ENCODE measurements at places on chromosomes 16 and 17.
A peak's percentile ranks its signal among the peaks of the same experiment; 100 is the strongest.

DNA sequence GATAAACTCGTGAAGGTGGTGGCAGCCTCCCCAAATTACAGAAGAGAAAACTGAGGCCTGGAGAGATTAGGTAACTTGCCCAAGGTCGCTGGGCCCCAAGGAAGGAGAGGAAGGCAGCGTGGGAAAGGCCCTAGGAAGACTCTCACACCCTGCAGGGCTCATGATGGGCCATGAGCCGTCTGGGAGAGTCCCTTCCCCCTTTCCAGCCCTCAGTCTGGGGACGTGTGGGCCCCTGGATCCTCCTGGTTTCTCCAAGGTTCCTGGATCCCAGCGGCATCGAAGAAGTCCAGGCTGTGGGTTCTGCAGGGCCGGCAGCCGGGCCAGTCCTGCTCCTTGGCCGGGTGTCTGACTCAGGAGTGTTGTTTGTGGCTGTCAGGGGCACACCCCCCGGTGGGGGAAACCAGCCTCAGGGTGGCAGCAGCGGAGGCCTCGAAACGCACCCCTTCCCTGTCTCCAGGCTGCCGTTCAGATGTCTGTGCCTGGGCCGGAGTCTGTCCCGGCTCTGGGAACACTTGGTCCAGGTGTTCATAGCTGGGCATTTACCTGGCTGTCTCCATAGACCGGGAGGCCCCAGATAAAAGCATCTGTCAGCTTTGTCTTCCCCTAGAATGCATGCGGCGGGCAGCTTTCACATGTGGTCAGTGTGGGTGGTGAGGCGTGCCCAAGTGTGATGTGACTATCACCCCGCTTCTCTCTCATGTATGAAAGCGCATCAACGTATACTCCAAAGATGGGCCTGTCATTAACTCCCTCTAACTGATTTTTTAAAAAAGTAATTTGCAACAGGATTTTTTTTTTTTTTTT is 3.7 kb upstream of the RAP1GAP2 start:
- peak; percentile 43 for DNase-seq

GRCh38 chr17:41865596-41865893 is 322 bp upstream of the KLHL11 start:
- DNase-seq: no peak

DNA sequence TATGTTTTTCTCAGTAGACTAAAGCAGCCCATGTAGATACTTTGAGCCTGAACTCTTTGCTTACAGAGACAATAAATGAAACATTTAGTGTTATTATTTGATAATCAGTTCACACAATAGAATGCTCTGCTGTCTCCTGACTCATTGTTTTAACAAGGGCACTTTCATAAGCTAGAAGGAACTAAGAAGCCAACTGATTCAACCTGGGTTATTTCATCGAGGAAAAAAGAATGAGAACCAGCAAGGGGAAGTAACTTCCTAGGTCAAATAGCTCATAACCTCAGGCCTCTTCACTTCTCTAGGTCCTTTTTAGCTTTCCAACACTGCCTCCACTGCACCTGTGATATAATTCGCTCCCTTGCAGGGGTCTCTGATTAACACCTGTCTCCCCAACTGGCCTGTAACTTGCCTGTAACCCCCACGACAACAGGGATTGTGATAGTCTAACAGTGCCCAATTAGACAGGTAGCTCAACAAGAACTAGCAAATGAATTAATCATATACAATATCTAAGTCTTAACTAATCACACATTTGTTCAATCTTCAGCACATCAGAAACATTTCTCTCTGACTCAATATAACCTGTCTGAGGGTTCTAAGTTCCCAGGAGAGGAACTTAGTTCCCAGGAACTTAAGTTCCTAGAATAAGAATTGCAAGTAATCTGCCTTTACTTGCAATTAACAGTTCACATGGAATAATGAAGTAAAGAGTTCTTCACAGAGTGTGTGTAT is 34.8 kb downstream of the RFFL start:
- DNase-seq: no peak

DNA sequence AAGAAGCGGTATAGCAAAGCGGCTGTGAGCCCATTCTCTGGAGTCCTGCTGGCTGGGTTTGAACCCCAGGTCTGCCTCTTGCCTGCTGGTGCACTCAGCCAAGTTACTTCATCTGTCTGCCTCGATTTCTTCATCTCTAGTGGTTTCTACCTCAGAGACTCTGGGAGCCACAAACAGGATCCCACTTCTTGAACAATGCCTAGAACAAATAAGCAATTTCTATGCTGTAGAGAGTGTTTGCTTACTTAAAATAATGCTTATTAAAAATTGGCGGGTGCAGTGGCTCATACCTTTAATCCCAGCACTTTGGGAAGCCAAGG is 75.5 kb downstream of the CMIP start:
- DNase-seq: no peak

GRCh38 chr16:29736764-29737163 is 9.0 kb downstream of the C16orf54 start:
- no peak for DNase-seq

DNA sequence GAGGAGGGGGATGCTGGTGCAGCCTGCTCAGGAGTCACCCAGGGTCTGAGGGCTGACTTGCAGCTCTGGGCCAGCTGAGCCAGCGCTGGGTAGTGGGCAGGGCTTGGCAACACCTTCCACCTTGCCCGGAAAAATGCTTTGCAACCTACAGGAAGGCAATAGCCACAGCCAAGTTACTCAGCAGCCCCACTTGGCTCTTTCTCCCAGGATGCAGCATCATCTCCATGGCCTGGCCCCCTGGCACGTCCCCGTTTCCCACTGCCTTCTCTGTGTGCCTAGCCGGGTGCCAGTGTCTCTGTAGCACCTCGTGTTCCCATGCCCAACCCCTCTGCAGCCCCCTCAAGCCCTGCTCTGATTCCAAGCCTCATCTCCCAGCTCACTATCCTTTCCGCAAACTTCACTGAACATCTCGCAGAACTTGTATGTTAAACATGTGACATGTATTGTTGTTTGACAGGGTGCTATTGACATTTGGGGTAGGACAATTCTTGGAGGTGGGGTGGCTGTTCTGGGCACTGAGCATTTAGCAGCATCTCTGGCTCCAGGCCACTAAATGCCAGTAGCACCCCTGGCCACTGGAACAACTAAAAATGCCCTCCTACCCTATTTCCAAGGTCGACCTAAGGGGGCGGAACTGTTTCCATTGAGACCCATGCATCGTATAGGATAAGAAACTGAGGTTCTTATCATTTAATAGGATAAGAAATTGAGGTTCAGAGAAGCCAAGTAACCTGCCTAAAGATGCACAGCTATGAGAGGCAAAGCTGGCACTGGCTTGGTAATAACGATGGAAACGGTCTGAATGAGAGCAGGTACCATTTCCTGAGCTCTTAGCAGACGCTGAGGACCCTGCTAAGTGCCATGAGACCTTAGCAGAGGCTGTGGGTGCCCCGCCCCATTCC is 12.2 kb downstream of the DEXI start:
- no peak for DNase-seq

DNA sequence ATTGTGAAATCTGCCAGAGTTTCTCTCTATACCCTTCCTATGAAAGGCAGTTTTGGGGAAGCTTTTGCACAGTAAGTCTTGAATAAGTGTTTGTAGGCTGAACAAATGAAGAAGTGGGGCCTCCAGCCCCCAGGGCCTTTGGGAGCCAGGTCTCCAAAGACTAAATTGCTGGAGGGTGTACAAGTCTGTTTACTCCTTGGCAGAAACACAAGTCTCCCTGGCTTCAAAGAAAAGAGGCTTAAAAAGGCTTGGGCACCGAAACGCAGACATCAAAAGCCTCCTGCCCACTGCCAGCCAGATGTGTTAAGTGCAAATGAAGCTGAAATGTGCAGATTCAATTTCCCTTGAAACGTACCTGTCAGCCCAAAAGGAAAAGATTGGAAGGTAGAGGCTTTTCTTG is 146.3 kb downstream of the TMEM132E start:
- DNase-seq: no peak

GRCh38 chr17:36857698-36858097 is 79.6 kb upstream of the LHX1 start:
- DNase-seq: no peak

DNA sequence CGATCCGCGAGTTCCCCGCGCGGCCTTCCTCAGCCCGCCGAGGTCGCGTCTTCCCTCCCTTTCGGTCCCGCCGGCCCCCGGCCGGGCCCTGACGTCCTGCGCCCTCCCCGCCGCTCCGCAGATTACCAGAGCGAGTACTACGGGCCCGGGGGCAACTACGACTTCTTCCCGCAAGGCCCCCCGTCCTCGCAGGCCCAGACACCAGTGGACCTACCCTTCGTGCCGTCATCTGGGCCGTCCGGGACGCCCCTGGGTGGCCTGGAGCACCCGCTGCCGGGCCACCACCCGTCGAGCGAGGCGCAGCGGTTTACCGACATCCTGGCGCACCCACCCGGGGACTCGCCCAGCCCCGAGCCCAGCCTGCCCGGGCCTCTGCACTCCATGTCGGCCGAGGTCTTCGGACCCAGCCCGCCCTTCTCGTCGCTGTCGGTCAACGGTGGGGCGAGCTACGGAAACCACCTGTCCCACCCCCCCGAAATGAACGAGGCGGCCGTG is 5.4 kb downstream of the LHX1 start:
- no peak for DNase-seq

DNA sequence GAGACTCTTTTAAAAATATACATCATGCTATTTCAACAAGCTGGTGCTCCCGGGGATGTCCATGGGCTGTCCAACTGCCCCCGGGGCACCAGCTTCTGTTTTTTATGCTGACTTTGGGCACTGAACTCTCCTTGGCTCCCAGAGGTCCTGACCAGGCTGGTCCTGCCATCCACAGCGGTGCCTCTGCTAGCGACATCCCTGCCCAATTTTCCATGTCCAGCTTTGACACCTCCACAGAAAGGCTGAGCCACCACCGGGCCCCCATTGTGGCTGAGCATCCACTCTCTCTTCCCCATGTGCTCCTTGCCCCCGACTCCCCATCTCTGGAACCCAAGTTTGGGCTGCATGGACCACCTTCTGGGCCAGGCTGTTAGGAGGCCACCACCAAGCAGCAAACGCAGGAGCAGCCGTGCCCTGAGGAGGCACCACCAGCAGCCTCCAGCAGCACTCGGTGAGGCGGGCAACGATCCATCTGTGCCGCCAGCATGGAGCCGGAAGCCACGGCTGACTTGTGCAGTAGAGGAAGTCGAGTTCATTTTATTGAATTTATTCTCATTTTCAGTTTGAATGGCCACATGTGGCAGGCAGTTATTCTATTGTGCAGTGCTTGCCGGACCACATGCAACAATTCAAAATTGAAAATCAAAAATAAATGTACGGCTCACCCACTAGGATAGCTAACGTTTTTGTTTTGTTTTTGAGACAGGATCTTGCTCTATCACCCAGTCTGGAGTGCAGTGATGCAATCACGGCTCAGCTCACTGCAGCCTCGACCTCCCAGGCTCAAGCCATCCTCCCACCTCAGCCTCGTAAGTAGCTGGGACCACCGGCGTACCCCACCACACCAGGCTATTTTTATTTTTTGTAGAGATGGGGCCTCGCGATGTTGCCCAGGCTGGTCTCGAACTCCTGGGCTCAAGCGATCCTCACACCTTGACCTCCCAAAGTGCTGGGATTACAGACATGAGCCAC is 2.8 kb upstream of the MEAK7 start:
- no peak for DNase-seq

DNA sequence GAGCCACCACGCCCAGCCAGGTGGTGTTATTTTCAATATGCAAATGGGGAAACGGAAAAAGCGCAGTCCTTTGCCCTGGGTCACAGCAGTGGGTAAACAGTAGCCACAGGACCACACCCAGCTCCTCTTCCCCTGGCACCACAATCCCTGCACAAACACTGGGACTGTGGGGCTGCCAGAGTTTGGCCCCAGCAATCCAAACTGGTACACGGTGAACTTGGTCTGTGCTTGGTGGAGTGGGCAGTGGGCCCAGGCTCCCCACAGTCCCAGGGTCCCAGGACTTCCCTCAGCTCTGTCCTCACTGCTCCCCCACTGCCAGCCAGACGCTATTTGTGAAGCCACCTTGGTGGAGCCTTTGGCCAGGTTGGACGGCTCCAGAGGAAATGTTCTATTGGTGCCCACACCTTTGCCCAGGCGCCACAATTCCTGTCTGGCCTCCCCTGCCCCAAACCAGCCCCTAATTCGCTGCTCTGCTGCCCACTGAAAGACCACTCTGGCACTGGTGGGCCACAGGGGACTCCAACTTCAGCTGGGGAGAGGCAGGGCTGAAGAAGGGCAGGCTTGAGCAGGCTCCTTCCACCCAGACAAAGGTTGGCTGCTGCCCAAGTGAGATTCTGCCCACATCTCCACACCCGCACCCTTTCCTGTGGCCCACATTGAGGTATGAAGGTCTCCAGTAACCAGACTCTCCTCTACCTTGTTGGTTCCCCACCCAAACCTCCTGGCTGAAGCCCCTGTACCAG is 2.1 kb downstream of the CHAD start:
- DNase-seq: no peak

GRCh38 chr16:57701759-57702371 is 7.3 kb downstream of the DRC7 start:
- DNase-seq: no peak

DNA sequence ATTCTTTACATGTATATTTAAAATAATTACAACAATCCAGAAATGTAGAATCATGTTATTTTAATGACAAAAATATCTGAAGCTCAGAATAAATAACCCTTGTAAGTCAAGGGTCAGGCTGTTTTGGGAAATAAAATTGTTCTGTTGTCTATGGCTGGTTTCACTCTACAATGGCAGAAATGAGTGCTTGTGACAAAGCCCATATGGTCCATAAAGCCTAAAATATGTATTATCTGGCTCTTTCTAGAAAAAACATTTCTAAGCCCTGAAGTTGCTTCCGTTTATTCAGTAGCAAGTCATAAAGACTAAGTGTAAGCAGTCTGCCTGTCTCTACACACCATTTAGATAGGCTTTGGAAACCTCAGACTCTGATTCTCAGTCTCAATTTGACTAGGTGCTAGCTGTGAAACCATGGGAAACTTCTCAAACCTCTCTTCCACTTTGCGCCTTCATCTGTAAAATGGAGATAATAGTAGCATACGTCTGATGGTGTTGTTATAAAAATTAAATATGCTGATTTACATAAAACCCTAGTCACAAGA is 365.7 kb upstream of the CA10 start:
- DNase-seq: no peak

- DNase-seq: no peak
Observed at GRCh38 chr17:79851461-79851817, 12.2 kb upstream of the CBX4 start.

GRCh38 chr16:84941921-84942320 is 69.4 kb downstream of the ZDHHC7 start:
- DNase-seq: no peak

GRCh38 chr17:39538866-39539265 is 68.9 kb downstream of the NEUROD2 start:
- no peak for DNase-seq

DNA sequence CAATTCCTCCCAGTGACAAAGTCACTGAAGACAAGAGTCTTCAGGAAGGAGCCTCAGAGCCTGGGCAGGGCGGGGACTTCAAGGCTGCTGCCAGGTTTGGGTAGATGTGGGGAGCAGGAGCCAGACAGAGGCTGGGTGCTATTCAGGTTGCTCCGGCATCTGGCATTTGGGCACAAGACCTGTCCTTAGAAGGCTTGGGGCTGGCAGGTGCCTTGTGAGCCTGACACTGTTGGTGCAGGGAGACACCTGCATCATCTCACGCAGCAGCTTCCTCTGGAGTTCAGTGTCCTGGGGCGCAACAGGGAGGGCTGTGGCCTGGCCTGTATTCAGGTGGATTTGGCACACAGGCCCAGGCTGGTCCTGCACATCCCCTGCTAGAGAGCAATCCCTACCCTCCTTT is 65.0 kb downstream of the MPRIP start:
- DNase-seq: no peak

All from stimulated activated CD8-positive, alpha-beta memory T cell treated with anti-CD3 and anti-CD28 coated beads, Interleukin-15, amount 100 ng/mL, for 24 hours (primary cell).